ENCODE measurements at places on chromosomes 7 and 10.

- no peak for DNase-seq
These were observed 42.2 kb upstream of the MAGI2 start for GRCh38 chr7:79495544-79496272.

- no peak for DNase-seq
These were observed 35.8 kb upstream of the ELN start for GRCh38 chr7:73992101-73992562.

DNA sequence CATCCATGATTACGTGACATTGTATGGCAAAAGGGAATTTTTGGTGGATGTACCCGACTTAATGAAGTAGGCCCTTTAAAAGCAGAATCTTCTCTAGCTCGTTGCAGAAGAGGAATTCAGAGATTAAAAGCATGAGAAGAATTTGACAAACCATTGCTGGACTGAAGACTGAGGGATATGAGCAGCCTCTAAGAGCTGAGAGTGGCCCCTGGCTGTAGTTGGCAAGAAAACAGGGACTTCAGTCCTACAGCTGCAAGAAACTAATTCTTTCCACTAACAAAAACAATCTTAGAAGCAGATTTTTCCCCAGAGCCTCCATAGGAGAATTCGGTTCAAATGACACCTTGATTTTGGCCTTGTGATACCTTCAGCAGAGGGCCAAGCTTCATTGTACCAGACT is 34.1 kb downstream of the MACC1 start:
- DNase-seq: no peak

GRCh38 chr7:44977304-44977958 is 1.4 kb downstream of the MYO1G start:
- DNase-seq: no peak

DNA sequence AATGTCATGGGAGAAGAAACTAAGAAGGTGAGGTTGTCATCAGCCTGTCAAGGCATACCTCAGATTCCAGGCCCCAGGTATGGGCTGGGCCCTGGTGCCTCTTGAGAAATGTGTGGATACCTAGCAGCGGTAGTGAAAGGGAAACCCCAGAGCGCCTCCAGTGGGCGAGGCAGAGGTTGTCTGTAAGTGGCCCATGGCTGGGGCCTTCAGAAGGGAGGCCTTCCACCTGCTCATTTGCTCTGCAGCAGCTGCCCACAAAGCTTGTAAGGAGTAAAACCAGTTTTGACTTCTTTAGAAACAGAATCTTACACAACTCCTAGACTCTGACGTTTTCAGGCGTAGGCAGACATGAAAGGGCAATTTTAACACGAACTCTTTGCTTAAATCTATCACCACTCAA is 509.9 kb downstream of the PARD3 start:
- peak; percentile 17 for DNase-seq

DNA sequence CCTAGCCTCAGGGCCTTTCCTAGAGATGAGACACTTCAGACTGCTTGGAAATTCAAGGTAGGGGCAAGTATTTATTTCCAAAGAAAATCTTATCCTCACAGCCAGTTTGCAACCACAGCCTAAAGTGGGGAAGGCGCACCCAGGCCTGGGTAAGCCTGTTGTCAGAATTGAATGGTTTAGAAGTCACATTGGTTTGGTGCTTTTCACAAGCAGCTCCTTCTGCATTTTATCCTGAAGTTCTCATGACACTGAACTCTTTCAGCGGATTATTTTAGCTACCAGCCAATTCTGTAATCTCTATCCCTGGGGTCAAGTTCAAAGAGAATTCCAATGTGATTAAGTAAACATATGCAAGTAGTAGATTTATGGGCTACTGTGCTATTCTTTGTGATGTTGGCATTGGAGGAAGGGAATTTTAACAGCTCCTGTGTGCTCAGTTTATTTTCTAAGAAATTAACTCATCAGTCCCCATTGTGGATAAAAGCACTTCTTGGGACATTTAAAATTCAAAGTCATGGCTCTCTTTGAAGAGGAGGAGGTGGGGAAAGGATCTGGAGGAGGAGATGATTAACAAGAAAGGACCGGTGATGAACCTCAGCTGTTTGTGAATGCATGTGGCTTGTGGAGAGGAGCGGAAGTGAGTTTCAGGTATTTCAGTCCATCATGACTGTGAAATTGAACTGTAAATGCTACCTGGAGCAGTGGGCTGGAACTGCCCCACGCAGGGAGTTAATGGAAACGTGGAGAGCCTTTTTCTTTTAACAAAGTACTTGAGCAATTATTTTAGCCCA is 90.2 kb upstream of the CACUL1 start:
- no peak for DNase-seq

DNA sequence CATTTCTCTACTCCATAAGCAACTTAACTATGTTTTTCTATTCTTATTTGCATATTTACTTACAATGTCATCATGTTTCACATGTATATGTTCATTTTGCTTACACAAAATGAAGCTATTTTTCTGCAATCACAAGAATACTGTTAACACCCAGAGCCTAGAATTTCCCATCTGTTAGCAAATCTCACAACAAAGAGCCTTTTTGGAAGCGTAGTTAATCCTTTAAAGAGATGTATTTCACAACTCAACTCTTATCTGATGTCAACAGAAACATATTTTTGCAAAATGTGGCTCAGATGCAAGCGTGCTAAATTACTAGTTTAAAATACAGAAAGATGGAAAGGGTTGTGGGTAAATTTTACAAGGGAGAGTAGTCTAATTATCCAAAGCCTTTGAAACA is 110.6 kb upstream of the COL1A2 start:
- DNase-seq: no peak

GRCh38 chr10:598415-599170 is 90.9 kb downstream of the DIP2C start:
- no peak for DNase-seq
